ENCODE measurements at places on chromosomes 1 and 21.

DNA sequence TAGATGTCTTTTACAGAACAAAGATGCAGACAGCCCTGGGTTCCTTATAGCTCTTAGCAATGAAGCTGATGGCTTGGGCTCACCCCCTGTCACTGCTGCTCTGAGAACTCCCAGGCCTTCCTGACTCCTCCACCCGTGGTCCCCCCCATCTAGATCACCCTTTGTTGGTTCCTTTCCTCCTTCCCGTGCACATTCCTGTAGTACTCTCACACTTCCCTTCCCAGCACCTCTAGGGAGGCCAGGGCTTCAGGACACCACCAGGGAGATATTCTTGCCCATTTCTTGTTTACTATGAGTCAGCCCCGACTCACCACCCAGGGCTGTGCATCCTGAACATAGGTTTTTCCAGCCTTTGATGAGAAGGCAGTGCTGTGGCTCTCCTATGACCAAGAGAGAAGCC lies 14.4 kb upstream of the NOS1AP start:
- DNase-seq = no peak

- DNase-seq = no peak
Observed at GRCh38 chr1:166089804-166090203, 77.0 kb downstream of the FAM78B start.

GRCh38 chr1:2926447-2927055 lies 94.7 kb upstream of the ACTRT2 start:
- no peak for DNase-seq

DNA sequence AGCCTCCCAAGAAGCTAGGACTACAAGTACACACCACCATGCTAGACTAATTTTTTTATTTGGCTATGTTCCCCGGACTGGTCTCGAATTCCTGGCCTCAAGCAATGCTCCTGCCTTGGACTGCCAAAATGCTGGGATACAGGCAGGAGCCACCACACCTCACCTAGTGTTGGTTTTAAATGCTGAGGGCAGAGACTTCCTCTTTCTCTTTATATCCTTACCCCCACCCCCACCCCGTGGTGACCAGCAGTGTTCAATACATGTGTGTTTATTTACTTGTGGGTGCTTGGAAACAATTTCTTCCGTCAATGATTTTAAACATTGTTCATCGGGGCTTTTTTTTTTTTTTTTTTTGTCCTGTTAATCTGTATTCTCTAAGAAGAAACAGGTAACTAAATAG lies 158.9 kb downstream of the ZBTB18 start:
- no peak for DNase-seq

DNA sequence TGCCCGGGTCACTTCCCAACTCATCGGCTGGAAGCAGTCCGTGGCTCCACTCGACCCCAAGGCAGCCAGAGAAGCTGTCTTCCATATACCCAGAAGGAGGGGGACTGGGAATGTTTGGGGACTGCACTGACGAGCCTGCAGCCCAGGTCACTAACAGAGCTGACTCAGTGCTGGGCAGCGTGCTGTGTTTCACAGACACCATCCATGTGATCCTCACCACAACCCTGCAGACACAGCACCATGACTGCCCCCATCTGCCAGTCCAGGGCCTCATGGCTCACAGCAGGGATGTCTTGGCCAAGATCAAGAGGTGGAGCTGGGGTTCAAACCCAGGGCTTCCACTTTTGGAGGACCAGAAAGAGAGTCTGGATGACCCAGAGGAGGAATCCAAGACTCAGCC lies 67.9 kb downstream of the KLHDC7A start:
- DNase-seq = no peak

- no peak for DNase-seq
Observed at GRCh38 chr1:214941061-214941460, 141.5 kb upstream of the KCNK2 start.

DNA sequence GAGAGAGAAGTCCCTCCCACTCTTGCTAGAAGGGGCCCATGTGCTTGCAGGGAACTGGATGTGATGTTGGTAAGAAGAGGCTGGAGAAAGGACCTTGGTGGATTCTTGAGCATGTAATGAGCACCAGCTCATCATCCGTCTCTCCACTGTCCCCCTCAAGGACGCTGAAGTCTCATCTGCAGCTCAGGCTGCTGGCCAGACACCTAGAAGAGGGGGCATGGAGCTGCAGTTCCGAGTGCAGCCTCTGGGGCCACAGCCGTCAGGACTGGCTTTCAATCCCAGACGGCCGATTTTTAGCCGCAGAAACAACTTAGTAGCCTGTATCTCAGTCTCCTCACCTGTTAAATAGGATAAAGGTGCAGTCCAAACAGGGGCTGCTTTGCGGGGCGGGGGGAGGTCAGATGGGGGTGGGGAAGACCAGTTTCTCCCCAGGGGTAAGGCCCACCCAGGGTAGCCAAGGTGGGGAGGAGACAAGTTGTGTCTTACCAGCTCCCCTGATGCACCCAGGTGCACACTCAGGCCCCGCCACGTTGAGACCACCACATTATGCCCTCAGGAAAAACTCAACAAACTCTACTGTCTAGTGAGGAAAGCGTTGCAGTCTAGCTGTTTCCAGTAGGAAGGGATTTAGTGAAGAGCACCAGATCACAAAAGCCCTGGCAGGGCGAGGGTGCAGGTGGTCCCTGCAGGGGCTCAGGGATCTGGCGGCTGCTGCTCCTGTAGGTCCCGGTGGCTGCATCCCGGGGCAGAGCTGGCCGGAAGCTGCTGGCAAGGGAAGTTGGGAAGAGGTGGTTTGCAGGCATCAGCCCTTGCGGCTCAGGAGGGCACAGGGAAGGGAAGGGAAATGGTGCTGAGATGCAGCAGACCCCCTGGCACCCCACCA lies 29.5 kb downstream of the LDLRAP1 start:
- peak; percentile 4 for DNase-seq

DNA sequence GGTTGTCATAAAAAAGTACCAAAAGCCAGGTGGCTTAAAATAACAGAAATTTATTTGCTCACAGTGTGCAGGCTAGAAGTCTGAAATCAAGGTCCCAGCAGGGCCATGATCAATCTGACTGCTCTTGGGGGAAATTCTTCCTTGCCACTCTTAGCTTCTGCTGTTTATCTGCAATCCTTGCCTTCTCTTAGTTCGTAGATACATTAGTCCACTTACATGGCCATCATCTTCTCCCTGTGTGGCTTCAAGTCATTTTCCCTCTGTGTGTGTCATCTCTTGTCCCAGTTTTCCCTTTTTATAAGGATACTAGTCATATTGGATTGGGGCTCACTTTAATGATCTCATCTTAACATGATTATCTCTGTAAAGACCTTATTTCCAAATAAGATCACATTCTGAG lies 124.0 kb upstream of the NCAM2 start:
- no peak for DNase-seq

- peak; percentile 8 for DNase-seq
Observed at GRCh38 chr1:23187637-23188036, 19.0 kb upstream of the LUZP1 start.

- no peak for DNase-seq
Observed at GRCh38 chr1:39524591-39525365, 33.3 kb downstream of the BMP8A start.

DNA sequence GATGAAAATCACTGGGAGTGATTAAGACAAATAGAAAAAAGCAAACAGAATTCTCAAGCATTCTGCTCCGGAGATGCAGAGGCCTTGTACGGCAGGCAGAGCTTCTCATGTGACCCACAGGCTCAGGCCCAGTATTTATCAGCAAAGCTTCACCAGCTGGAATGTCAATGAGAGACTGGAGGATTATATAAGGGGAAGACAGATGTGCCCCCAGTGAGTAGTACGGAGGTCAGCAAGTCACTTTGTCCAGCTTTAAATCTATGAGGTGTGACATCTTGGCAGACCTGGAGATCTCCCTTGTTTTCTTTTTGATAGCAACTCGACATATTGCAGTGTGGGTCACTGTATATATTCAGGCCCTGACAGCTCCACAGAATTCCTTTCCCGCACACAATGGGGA lies 106.8 kb downstream of the HHIPL2 start:
- no peak for DNase-seq

DNA sequence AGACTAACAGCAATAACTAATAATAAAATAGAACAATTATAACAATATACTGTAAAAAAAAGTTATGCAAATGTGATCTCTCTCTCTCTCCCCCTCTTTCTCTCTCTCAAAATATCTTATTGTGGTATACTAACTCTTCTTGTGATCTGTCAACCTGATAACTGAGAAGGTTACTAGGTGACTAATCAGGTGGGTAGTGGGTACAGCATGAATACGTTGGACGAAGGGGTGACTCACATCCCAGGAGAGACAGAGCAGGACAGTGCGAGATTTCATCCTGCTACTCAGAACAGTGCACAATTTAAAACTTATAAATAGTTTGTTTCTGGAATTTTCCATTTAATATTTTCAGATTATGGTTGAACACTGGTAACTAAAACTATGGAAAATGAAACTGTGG lies 257.5 kb downstream of the LRRC40 start:
- DNase-seq = no peak

GRCh38 chr1:149916898-149917252 lies 769 bp downstream of the SV2A start:
- DNase-seq = no peak

- DNase-seq = peak; percentile 70
Observed at GRCh38 chr1:207659545-207660153, 14.7 kb downstream of the CR1L start.

- DNase-seq = no peak
Observed at GRCh38 chr1:27862671-27863537, 9.4 kb upstream of the THEMIS2 start.

- no peak for DNase-seq
Observed at GRCh38 chr1:67429011-67429527, 1.1 kb downstream of the SERBP1 start.

DNA sequence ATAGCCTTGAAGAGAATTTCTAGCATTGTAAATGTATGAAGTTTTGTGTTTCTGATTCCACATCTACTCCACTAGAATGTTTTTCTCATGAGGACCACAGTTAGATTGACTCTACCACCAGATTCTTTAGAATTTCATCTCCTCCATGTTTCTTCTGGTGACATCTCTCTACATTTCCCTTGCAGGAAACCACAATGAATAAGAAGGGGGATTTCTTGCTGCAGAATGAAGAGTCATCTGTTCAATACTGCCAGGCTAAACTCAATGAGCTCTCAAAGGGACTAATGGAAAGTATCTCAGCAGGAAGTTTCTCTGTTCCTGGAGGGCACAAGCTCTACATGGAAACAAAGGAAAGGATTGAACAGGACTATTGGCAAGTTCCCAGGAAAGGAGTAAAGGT lies 18.6 kb downstream of the GBP6 start:
- DNase-seq = peak; percentile 27

DNA sequence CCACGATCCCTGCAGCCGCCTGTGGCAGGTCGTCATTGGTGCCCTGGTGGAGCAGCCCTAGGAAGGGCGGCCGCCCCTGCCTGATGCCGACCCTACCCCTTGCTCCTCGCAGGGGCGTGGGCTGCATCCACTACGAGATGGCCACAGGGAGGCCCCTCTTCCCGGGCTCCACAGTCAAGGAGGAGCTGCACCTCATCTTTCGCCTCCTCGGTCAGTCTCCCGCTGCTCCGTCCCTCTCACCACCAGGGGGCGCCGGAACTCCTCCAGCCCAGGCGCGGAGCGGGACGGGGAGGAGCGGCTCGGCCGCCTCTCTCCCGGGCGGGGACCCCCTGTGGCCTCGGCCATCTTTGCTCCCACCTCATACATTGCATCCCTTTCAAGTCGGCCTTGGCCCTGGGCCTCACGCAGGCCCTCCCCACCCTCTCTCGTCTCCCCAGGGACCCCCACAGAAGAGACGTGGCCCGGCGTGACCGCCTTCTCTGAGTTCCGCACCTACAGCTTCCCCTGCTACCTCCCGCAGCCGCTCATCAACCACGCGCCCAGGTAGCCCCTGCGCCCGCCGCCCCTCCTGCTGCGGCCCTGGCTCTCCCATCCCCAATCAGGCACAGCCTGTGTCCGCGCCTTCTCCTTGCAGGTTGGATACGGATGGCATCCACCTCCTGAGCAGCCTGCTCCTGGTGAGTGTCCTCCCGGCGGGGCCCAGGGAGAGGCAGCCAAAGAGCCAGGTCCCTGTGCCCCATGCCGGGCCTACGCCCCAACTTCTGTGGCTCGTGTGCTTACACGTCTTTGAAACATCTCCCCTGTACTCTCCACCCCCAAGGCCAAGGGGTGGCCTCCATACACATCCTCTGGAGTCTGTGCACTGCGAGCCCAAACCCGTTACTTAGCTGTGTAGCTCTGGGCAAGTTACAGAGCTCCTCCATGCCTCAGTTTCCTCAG lies 24.7 kb downstream of the CDK18 start:
- peak; percentile 81 for DNase-seq

GRCh38 chr1:89065079-89065868 lies at the start of gene GBP1:
Gene GBP1 (minus strand): TSS chr1:89065208. CDS start chr1:89063234, 1,974 bp downstream.
- no peak for DNase-seq

- no peak for DNase-seq
Observed at GRCh38 chr1:25082216-25082899, 149.9 kb downstream of the SYF2 start.

GRCh38 chr1:54474310-54475251 lies 68.4 kb upstream of the SSBP3 start:
- no peak for DNase-seq

DNA sequence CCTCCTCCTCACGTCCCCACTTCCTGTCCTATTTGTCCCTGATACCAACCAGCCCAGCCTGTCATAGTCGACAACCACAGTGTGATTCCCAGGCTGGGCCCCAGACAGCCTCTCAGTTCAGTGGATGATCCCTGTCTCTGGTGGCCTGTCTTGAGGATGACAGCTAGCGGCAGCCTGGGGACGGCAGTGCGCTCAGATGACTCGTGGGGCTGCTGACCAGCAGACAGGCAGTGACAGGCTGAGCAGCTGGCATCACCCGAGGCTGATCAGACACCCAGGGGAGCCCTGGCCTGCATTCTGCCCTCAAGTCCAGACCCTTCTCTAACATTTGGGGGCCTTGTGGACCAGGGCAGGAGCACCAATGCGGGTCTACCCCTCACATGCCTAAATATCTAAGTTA lies 21.0 kb downstream of the NKAIN1 start:
- no peak for DNase-seq

DNA sequence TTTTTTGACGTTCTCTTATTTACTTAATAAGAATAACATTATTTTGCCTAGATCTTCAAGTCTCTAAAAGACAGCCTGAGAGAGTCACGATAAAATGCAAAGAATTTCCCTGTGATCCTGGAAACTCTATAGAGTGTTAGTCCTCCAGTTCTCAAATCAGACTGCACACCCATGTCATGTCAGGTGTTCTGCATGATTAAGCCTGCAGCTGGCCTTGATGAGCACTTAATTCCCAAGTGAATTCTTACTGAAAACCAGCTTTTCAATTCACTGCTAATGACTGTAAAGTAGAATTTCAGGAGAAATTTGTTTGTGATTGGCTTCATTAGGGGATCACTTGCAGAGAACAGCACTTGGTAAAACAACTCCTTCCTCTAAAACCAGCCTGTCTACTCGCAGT lies 41.9 kb downstream of the CHML start:
- DNase-seq = no peak

GRCh38 chr1:168243198-168243597 lies 17.4 kb downstream of the SFT2D2 start:
- DNase-seq = no peak

DNA sequence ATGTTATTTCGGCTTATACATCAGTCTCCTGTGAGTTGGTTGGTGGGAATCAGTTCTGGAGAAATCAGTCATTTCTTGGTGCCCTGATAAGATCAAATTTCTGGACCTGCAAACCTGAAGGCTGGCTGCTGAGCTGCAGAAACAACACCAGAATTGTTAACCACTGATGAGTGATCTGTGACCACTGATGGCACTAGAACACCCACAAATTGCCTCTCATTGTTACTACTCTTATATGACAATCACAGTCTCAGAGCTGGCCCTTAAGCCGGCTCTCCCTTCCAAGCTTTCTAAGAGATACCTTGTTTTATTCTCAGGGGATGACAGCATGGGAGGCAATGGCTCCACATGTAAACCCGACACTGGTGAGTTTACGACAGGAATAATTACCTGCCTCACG lies 1.9 kb downstream of the C1orf162 start:
- no peak for DNase-seq
